ENCODE measurements at places on chromosomes 1 and 21. TPM values are rescaled to one million over a fixed set of nuclear protein-coding genes. Genes with fewer than 3 reads are reported as not detected.

DNA sequence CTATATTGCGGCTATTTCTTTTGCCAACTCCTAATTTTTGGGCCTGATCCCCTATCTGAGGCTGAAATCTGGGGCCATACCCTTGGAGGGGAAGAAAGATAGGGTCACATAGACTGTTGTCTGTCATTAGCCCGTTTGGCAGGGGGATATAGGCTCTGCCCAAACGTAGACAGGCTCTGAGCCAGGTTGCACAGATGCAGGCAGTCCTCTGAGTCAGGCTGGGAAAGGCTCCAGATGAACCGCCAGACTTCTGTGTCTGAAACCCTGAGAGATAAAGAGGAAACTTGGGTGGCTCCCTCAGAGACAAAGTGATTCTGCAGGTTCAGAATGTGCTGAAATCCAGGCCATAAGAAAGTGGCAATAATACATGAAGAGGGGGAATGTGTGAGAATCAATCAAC, 4.0 kb upstream of the CAP1 start:
- no peak for DNase-seq
- H3K27ac ChIP-seq, result peak overlapping the region; percentile 50
- peaks cover 22% of the 10 kb centered on the region for H3K36me3 ChIP-seq
- H3K4me1 ChIP-seq, result peaks cover 55% of the 10 kb centered on the region
- H3K27me3 ChIP-seq, result no peaks in the 10 kb centered on the region
- no peak overlapping the region for H3K4me3 ChIP-seq

DNA sequence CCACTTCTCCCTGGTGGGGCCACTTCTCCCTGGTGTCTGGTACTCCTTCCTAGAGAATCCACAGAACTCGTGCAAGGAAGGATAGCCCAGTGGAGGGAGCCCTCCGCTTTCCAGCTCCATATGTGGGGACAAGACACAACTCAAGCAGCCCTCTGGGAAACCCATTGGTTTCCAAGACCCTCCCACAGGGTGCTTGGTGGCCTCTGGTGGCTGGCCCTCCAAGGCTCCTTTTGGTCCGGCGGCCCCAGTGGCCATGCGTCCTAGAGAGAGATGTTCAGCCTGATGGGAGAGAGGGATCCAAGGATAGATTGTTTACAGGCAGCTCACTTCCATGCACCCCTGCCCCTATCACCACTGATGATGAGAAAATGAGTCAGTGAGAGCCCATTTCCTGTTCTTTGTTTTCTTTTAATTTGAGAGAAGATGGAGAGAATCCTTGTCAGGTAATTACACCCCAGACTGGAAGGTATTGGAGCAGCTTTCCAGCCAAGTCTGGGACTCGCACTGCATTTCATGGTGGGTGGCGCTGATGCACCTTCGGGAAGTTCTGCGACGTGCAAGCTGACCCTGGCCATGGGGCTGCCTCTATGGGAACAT, 486.2 kb upstream of the VAMP3 start:
- H3K27me3 ChIP-seq, result peaks cover 4% of the 10 kb centered on the region
- no peaks in the 10 kb centered on the region for H3K36me3 ChIP-seq
- H3K27ac ChIP-seq, result no peak overlapping the region
- H3K4me3 ChIP-seq, result no peak overlapping the region
- H3K4me1 ChIP-seq, result no peaks in the 10 kb centered on the region

DNA sequence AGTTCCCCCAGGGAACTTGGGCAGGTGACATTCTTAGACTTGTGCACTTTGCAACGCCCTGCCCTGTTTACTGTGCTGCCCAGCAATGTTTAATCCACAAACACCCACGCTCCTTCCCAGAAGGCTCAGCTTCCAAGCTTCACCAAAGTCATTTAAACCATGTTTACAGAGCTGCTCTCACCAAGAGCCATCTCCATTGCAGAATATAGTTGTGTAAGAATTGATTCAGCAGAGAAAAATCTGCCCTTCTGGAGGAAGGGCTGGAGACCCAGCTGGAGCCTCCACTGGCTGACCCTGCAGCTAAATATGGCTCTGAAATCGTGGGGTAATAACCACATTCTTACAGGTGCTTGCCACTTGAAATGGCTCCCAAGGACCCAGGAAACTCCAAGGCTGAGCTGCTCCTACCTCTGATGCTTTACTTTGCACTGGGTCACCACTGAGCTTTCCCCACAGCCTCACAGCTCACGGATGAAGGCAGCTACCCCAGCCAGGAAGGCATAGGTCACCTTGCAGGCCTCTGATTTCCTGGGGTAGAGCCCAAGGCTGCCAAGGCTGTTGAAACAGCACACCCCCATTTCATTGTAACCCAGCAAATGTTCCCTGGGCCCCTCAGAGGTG, 8.7 kb downstream of the CAPN2 start:
- H3K36me3 ChIP-seq, result peaks cover 81% of the 10 kb centered on the region
- H3K27ac ChIP-seq, result peak overlapping the region; percentile 67
- peaks cover 80% of the 10 kb centered on the region for H3K4me1 ChIP-seq
- no peaks in the 10 kb centered on the region for H3K27me3 ChIP-seq
- no peak for DNase-seq
- no peak overlapping the region for H3K4me3 ChIP-seq

GRCh38 chr1:208868554-208868953, 624.4 kb upstream of the PLXNA2 start:
- no peak for DNase-seq
- H3K4me3 ChIP-seq, result no peak overlapping the region
- no peaks in the 10 kb centered on the region for H3K27me3 ChIP-seq
- no peaks in the 10 kb centered on the region for H3K36me3 ChIP-seq
- H3K4me1 ChIP-seq, result no peaks in the 10 kb centered on the region

DNA sequence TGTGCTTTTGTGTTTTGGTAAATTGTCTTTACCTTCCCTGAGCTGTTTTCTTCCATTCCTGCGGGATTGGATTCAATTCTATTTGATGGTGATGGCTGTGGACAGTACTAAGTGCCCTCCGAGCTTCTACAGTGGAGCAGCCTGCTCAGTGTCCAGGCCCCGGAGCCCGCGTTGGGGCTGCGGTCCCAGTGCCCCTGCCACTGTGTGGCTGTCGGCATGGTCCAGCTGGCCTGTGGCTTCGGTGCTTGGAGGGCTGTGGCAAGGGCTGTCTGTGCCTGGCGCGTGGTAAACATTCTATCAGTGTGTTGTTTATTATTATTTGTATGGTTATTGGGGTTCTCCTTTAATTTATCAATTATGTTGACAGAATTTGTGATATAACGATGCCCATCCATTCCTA, 109.1 kb upstream of the COL6A1 start:
- peaks cover 3% of the 10 kb centered on the region for H3K27me3 ChIP-seq
- H3K27ac ChIP-seq, result no peak overlapping the region
- DNase-seq, result no peak
- H3K4me3 ChIP-seq, result no peak overlapping the region
- H3K4me1 ChIP-seq, result peaks cover 3% of the 10 kb centered on the region

DNA sequence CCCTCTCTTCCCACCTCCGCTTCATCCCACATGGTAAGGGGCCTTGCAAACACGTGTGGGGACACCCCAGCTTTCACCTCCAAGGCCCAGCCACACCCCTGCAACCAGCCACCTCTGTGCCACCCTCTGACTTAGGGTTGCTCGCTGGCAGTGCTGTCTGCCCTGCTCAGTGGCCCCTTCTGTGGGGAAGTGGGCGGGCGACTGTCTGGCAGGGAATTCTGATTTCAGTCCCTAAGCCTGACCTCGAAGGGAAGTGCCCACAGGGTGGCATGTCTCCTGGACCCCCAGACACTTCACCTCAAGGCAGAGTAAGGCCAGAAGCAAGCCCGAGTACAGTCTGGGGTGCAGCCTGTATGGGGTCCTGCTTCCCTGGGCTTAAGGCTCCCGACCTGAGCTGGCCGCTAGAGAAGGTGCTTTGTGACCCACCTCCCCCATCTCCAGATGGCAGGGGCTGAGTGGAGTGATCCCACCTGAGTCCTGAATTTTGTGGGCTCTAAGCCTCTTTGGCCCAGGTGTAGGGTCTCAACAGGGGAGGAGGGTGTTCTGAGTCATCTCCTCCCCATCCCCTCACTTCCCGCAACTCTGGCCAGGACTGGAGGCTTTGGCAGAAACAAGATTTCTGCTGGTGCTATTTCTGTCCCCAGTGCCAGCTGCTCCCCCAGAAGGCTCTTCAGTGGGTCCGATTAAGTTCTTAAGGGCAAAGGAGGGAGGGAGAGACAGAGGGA, 7.0 kb downstream of the RD3 start:
- H3K4me3 ChIP-seq, result no peak overlapping the region
- no peak for DNase-seq
- H3K36me3 ChIP-seq, result no peaks in the 10 kb centered on the region

- no peak for DNase-seq
- no peak overlapping the region for H3K27ac ChIP-seq
- H3K36me3 ChIP-seq, result no peaks in the 10 kb centered on the region
- H3K4me1 ChIP-seq, result no peaks in the 10 kb centered on the region
These were observed 83.2 kb downstream of the PLXNA2 start for GRCh38 chr1:208161005-208161404.

- H3K4me3 ChIP-seq, result no peak overlapping the region
- H3K27ac ChIP-seq, result no peak overlapping the region
- no peaks in the 10 kb centered on the region for H3K36me3 ChIP-seq
These were observed 27.6 kb upstream of the PADI4 start for GRCh38 chr1:17280436-17280835.

GRCh38 chr1:203913073-203913521, 51.7 kb downstream of the SNRPE start:
- H3K36me3 ChIP-seq, result no peaks in the 10 kb centered on the region
- H3K4me1 ChIP-seq, result no peaks in the 10 kb centered on the region
- DNase-seq, result no peak
- peaks cover 8% of the 10 kb centered on the region for H3K27me3 ChIP-seq

DNA sequence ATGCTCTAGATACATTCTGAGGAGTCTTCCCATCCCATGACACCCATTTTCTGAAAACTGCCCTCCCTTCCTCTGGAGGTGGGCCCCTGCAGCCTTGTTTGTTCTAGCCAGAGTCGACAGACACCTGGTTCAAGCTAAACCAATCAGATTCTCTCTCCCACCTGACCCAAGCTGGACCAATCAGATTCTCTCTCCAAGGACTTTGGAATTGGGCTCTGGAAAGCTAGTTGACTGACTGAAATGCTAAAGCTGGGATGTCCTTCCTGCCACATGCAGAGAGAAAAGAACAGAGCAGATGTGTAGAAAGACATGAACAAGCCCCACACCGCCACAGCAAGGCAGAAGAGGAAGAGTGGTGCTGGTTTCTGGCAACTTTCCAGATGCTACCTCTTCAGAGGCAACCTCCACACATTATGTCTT, 24.6 kb downstream of the ASAP3 start:
- DNase-seq, result no peak
- H3K4me3 ChIP-seq, result no peak overlapping the region
- H3K4me1 ChIP-seq, result peaks cover 8% of the 10 kb centered on the region
- H3K27ac ChIP-seq, result no peak overlapping the region

- H3K4me1 ChIP-seq, result no peaks in the 10 kb centered on the region
- H3K27me3 ChIP-seq, result no peaks in the 10 kb centered on the region
- H3K36me3 ChIP-seq, result no peaks in the 10 kb centered on the region
These were observed 79.6 kb downstream of the PROX1 start for GRCh38 chr1:214067397-214067796.

GRCh38 chr1:224070521-224070920, 43.4 kb upstream of the FBXO28 start:
- H3K27me3 ChIP-seq, result peaks cover 15% of the 10 kb centered on the region
- DNase-seq, result no peak
- H3K4me3 ChIP-seq, result no peak overlapping the region

- no peak overlapping the region for H3K4me3 ChIP-seq
- H3K36me3 ChIP-seq, result peaks cover 71% of the 10 kb centered on the region
- no peaks in the 10 kb centered on the region for H3K27me3 ChIP-seq
- DNase-seq, result no peak
- no peak overlapping the region for H3K27ac ChIP-seq
These were observed 42.8 kb downstream of the DPH5 start for GRCh38 chr1:100982793-100983192.

DNA sequence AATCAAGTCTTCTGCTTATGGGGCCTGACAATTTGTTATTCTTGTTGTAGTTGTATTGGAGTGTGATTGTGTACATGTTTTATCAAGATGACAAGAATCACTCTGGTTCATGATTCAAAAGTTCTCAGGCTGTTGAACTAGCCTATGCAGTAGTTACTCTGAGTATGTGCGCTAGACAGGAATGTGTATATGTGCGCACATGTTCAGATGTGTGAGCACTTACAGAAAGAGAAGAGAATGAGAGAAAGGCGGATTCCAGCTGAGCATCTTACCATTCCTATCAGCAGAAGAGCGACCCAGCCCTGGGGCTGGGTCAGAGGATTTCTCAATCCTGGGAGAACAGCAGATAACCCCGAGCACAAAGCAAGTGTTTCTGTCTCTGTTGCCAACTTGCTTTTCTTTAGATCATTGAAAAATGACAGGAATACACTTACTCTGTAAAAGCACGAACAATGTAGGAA, 110.8 kb upstream of the HOOK1 start:
- DNase-seq, result no peak
- no peak overlapping the region for H3K27ac ChIP-seq
- H3K27me3 ChIP-seq, result no peaks in the 10 kb centered on the region
- H3K4me3 ChIP-seq, result no peak overlapping the region
- peaks cover 5% of the 10 kb centered on the region for H3K4me1 ChIP-seq

DNA sequence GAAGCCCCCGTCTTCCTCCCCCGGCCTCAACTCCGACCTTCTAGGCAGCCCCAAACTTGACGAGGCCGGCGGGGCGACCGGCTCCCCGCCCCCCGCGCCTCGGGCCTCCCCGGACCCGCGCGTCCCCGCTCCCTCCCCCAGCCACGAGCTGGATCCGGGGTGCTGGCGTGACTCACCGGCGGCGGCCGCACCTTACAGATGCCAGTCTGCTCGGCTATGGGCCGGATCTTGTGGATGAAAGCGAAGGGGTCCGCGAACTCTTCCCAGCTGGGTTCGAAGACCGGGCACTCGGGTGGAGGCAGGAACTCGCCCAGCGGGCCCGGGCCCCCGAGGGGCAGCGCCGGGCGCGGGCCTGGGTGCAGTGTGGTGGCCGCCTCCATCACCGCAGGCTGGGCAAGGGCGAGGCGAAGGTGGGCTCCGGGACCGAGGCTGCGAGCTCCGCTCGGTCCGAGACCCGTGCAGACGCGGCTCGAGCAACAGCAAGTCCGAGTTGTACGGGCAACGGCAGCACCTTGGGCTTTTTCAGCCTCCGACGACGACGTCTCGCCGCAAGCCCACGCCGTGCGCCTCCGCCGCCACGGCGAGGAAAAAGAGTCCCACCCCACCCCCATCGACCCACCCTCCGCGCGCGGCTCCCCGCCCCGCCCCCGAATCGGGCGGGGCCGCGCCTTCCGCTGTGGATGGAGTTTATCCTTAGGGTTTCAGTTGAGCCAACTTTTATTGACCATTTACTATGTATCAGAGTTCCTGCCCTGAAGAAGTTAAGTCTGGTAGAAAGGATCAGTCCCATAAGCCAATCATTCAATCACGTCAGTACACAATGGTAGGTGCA, at the start of gene KDM5B:
TSS of gene KDM5B (minus strand) at position 496 of the 832 bp plus-strand sequence. CDS start at position 380, 116 bp downstream.
- H3K27me3 ChIP-seq, result peaks cover 15% of the 10 kb centered on the region
- H3K27ac ChIP-seq, result peak within 1 kb of the TSS; percentile 71
- H3K36me3 ChIP-seq, result peaks cover 7% of the 10 kb centered on the region
- DNase-seq, result peak; percentile 72

The KRTAP21-2 gene
- total RNA-seq, result not detected

The NTMT2 gene
- total RNA-seq, result not detected

The RNF186 gene
- total RNA-seq, result not detected

The SLC9C2 gene
- total RNA-seq, result not detected

The LRRC7 gene
- total RNA-seq, result 0.16 TPM

The CYYR1 gene
- total RNA-seq, result not detected

The FCRL1 gene
- not detected for total RNA-seq

The TTC39A gene
- not detected for total RNA-seq

The SPRR2E gene
- total RNA-seq, result not detected

The PRELP gene
- not detected for total RNA-seq

Data from activated CD8-positive, alpha-beta T cell treated with anti-CD3 and anti-CD28 coated beads, Interleukin-2, amount 10 ng/mL, durations not matched to agents 7 days and 5 days (primary cell).